ENCODE measurements at places on chromosomes 12 and 14.

- DNase-seq: no peak
Measured at GRCh38 chr14:23071921-23072539, 14.7 kb upstream of the CDH24 start.

GRCh38 chr14:55927028-55927427 lies 191.2 kb upstream of the PELI2 start:
- no peak for DNase-seq

GRCh38 chr14:79528828-79529416 lies 682.4 kb downstream of the DIO2 start:
- DNase-seq: no peak

DNA sequence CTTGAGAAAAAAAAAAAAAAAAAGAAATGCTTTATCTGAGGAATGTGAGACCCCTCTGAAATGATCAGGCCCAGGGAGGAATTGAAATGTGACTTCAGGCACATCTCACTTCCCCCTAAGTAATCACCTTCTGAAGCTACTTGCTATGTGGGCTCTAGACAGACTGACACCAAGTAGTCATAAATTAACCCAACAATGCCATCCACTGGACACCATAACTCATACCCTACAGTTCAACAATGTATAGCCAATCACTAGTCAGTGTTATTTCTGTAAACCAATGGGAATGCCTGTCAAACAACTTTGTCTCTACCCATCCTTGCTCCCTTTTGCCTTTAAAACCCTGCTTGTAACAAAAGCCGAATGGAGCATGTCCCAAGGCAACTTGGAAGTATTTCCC lies 182.7 kb upstream of the TMPO start:
- DNase-seq: no peak

DNA sequence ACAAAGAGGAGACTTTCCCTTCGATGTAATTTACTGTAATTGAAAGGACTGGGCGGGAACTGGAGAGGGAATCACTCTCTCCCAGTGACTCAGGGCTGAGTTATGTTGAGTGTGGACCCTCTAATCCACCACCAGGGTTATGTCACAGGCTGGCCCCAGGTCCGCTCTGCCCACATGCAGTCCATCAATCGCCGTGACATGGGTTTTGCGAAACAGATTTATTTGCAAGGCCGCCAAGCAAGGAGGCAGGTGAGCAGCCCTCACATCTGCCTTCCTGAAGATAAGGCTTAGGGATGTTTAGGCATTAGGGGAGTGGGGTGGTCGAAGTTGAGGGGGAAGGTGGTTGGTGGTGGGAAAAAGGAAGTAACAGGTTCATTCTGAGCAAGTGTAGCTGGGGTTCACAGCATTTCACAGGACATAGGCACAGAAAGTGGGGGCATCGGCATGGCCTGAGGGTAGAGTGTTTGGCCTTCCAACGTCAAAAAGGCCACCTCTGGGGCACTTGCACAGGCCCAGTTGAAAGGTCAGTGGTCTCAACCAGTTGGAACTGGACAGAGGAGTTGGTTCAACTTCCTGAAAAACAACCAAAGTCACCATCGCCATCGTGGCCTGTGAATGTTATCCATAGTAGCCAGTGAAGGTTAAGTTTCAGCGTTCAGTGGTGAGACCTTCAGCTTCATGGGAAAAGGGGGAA lies 66.9 kb downstream of the DNAH10 start:
- DNase-seq: no peak

DNA sequence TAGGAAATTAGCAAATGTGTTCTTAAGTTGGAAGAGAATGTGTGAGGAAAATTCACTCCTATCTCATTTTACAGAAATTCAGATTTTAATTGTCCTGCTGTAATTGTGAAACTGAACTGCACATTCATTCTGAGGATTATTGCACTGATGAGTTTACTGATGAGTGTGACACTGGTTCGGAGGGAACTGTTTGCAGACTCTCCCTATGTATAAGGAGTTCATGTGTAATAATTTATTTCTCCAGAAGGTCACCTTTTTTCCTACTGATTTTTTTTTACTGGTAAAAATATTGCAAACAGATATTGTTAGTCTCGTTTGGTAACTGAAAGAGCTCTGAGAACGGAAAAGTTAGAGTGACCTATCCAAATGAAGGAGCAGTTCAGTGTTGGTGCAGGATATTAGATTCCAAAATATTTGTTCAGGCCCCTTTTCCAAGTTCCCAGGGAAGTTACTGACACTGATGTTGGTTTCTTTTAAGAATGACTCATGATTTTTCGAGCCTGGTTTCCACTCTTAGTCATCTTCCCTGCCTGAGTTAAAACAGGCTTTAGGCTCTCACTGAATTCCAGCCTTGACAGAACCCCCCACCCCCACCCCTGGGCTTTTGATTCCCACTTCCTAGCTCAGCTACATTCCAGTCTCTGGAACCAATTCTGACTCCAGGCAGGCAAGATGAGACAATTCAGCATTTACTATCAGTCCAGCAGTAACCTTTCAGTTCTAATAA lies 18.4 kb downstream of the ANO6 start:
- DNase-seq: peak; percentile 56

GRCh38 chr12:21608196-21608595 lies 3.5 kb upstream of the GYS2 start:
- no peak for DNase-seq

DNA sequence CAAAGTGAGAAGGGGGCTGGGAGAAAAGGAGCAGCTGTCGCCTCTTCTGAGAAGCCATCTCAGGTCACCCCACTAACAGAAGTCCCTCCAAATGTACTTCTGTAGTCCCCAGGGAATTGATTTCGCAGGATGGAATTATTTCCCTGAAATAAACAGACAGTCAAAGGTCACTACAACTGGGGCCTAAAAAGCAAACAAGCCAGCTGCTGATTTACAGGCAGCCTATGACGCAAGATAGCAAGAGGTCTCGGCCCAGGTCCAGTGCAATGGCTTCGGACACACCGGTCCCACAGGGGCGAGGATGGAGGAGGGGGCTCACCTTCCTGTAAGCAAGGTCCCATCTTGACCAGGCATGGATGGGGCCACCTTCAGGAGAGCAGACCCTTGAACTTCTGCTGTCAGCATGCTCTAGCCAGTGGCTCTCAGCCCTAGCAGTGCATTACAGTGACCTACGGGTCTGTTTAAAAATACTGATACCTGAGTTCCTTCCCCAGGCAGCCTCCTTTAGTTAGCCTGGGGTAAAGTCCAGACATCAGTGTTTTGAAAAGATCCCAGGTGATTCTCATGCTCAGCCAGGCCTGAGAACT lies 18.1 kb downstream of the NUAK1 start:
- peak; percentile 62 for DNase-seq
